ENCODE measurements at places on chromosomes 3 and 15. TPM values are rescaled to one million over a fixed set of nuclear protein-coding genes. Genes with fewer than 3 reads are reported as not detected.

- DNase-seq: no peak
- peak overlapping the region; percentile 92 for H3K4me3 ChIP-seq
- no peaks in the 10 kb centered on the region for H3K36me3 ChIP-seq
- H3K4me1 ChIP-seq: peaks cover 57% of the 10 kb centered on the region
These were observed 1.8 kb downstream of the LIMD1 start for GRCh38 chr3:45596290-45596791.

DNA sequence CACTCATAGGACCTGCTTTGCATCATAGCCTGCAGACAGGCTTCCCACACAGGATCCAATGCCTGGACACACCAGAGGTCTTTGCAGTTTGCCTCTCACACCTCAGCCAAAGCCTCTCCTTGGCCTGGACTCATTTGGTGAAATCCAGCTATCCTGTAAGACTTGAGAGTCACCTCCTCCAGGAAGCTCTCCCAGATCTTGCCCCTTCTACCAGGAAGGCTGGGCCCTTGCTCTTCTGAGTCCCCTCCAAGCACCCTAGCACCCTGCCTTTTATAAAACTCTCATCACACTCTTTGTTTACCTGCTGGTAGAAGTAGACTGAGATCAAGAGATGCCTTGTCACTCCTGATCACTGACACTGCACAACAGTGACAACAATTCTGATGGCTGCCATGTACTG, 66.8 kb upstream of the GLCE start:
- H3K27ac ChIP-seq: no peak overlapping the region
- peaks cover 13% of the 10 kb centered on the region for H3K27me3 ChIP-seq
- DNase-seq: no peak
- peaks cover 4% of the 10 kb centered on the region for H3K4me1 ChIP-seq
- H3K36me3 ChIP-seq: no peaks in the 10 kb centered on the region
- H3K4me3 ChIP-seq: no peak overlapping the region

GRCh38 chr15:94070356-94071295, 160.7 kb upstream of the MCTP2 start:
- H3K4me3 ChIP-seq: no peak overlapping the region
- no peaks in the 10 kb centered on the region for H3K4me1 ChIP-seq
- H3K27ac ChIP-seq: no peak overlapping the region
- DNase-seq: no peak

- H3K27ac ChIP-seq: peak overlapping the region; percentile 63
- H3K36me3 ChIP-seq: no peaks in the 10 kb centered on the region
- DNase-seq: no peak
- H3K27me3 ChIP-seq: no peaks in the 10 kb centered on the region
- peaks cover 84% of the 10 kb centered on the region for H3K4me1 ChIP-seq
These were observed 116.4 kb upstream of the ARHGEF3 start for GRCh38 chr3:56918111-56918568.

IGSF11 gene
- 0.17 TPM for total RNA-seq

DUOX2 gene
- total RNA-seq: 7.1 TPM
